ENCODE measurements at places on chromosomes 3 and 15.
A peak's percentile ranks its signal among the peaks of the same experiment; 100 is the strongest.

DNA sequence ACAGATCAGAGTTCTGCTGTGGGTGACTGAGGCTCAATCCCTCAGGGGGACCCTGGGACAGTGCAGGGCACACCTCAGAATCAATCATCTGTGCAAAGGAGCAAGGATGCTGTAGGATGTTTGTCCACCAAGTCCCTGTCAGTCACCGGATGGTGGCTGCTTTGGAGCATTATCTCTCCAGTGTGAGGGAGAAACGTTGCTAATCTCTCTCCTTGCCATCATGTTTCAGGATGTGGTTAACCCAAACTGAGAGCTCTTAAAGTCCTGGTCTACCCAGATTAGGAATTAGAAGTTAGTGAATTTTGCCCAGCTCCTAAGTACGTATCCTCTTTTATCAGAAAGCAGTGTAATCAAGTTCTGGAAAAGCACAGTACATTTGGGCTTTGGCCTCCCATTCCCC is 26.2 kb upstream of the LRRC3B start:
- DNase-seq, result no peak

DNA sequence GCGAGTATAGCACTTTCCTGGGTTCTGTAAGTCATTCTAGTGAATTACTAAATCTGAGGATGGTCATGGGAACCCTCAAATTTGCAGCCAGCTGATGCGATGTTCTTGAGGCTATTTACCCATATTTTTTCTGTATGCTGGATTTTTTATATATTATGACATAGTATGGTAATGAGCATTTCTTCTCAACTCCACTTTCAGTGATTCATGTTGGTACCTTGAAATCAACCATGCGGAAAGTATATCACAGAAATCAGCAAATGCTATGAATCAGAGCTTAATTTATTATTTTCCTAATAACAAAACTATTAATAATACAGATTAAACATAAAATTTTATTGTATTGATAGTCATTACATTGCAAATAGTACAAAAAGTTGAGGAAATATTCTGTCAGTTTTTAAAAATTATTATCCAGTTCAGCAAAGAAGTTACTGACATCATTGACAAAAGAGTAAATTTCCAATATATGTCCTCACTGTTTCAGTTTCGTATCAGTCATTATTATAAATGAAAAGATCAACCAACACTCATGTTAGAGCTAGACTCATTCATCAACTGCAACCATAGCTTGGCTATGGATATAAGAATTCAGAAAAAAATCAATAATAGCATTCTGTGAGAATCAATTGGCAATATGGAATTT is 164.3 kb upstream of the SETMAR start:
- no peak for DNase-seq

GRCh38 chr3:27659279-27660021 is 62.7 kb downstream of the EOMES start:
- peak; percentile 3 for DNase-seq

DNA sequence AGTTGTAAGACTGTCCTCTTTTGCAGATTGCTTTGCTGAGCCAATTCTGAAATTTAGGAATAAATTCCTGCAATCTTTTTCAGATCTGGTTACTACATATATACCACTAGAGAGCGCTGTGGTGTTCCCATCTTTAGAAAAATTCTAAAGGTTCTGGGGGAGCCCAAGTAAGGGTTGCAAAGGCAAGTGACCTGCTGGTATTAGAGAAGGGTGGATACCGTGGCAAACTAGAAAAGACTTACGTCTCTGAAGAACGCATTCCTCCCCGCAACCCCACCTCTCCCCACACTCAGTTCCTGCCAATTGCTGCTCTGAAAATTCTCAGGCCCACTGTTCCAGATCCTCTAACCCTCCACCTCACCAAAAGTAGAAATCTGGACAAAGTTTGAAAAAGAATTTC is 48.5 kb downstream of the EFHB start:
- no peak for DNase-seq

GRCh38 chr3:9441501-9442221 is 44.2 kb downstream of the SETD5 start:
- DNase-seq, result no peak

GRCh38 chr3:108131475-108132134 is 40.8 kb upstream of the CD47 start:
- DNase-seq, result no peak

DNA sequence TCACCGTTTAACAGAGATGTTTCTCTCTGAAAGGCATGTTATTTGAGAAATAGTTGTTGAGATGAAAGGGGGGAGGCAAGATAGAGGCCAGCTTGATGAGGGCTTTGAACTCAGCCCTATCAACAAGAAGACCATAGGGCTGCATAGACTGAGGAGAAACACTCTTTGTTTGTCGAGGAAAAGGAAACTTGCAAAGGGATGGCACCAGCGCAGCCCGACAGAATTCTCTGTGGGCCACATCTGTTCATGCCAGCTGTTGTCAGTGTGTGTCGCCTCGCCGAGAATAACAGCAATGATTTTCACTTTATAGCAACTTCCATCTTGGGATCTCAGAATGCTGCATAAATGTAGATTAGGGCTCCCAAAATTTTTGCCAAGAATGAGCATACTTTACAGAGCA is 478.3 kb upstream of the TPRG1 start:
- DNase-seq, result no peak

- no peak for DNase-seq
Measured at GRCh38 chr3:157531771-157532170, 28.6 kb upstream of the VEPH1 start.

GRCh38 chr3:134338516-134339261 is 35.6 kb downstream of the AMOTL2 start:
- DNase-seq, result no peak

DNA sequence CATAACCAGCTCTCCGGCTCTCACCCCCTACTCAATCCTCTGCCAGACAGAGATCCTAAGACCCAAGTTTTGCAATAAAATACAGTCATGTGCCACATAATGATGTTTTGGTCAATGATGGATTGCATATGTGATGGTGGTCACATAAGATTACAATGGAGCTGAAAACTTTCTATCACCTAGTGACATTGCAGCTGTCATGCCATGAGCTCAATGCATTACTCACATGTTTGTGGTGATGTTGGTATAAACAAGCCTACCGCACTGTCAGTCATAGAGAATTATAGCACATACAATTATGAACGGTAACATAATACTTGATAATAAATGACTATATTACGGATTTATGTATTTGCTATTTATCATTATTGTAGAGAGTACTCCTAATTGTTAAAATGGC is 26.9 kb upstream of the SAMMSON start:
- DNase-seq, result no peak

GRCh38 chr3:141440942-141441341 is 45.9 kb upstream of the RASA2 start:
- DNase-seq, result no peak

DNA sequence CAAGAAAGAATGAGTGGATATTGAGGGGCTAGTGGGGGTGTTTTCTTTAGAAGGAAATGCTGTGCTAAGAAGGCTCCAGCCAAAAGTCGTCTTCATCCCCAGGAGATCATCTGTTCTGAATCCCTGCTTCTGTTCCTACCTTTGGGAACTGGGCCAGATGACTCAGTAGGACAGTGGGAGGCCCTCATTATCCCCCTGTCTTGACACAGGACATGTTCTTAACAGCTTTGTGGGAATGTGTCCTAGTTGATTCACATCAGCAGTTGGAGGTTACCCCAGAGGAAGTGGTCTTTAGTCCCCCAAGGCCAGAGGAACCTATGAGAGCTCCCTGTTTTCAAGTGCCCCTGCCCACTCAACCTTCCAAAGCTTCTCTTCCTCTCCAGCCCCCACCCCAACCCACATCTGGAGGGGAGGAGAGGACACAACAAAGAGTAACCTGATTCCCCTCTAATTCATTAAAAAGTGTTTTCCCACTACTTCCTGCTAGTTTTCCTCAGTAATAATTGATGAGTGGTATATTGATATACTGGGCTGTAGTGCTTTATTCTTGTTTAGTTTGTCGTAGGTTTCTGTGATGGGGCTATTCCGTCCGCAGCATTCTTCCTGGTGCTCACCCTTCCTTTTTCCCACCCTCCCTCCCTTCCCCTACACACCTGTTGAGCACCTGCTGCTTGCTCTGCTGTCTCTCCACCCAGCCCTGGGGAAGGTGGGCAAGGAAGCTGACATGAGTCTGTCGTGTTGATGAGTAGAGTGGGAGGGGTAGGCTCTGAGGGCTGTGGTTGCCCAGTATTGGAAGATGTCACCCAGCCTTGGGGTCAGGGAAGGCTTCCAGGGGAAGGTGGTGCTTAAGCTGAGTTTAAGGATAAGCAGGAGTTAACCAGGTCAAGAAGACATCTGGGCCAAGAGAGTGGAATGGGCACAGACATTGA is 9.3 kb downstream of the PXYLP1 start:
- DNase-seq, result no peak

DNA sequence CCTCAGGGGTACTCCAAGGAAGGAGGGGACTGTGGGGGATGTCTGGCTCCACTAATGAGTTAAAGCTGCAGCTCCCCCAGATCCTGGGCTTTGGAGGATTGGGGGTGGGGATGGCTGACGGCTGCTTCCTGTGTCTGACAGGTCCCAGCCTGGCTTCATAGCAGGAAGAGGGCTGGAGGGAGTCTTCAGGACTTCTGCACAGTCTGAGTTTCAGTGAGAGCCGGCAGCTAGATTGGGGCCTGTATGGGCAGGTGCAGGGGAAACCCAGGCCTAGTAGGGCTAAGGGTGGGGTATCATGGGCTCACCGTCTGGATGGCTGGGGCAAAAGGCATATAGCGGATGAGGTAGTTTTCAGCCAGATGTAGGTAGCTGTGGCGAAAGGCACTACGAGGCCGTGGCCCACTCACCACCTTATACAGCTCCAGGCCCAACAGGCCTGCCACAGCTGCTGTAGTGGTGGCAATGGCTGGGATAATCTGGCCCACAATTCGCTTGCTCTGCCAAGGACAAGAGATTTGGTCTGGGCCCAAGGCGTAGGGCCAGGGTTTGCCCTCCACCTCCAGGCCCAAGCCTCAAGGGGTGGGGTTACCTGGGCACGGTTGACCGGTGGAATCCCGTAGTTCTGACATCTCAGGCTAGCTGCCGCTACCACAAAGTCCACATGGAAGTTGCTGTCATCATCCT is 4.5 kb downstream of the INKA1 start:
- DNase-seq, result no peak

DNA sequence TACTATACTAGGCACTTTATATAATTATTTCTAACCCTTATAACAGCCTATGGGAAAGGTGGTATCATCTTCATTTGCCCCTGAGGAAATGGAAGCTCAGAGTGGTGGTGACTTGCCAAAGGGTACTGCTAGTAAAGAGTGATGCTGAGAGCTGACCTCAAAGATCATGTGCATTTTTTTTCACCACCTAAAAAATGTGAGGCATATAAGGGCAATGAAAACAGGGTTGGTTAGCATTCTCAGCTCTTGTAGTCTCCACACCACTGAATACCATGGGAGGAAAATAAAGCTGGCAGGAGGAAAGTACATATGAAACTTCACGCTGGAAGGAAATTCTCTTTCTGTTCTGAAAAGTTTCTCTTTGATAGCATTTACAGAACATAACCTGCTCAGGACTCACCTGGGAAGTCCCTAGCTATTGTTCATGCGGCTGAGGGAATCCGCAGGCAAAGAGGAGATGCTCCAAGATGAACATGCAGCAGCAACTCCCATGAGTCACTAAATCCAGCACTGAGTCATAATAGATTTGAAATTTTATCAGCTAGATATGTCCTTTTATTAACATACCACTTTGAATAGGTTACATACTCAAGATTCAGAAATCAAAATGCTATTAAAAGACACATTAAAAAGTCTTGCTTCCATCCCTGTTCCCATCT is 17.3 kb downstream of the FAIM start:
- DNase-seq, result no peak

DNA sequence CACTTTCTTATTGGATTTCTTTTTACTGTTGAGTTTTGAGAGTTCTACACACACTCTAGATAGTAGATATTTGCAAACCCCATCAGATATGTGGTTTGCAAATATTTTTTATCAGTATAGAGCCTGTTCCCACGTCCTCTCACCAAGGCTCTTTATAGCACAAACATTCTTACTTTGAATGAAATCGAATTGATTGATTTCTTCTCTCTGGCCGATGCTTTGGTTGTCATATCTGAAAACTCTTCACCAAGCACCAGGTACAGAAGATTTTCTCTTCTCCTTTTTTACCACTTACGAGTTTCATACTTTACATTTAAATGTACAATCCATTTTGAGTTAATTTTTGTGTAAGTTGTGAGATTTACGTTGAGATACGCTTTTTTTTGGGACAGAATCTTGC is 163.4 kb downstream of the PTPRG start:
- no peak for DNase-seq

- DNase-seq, result no peak
Measured at GRCh38 chr15:22939051-22939450, 41.1 kb downstream of the CYFIP1 start.

DNA sequence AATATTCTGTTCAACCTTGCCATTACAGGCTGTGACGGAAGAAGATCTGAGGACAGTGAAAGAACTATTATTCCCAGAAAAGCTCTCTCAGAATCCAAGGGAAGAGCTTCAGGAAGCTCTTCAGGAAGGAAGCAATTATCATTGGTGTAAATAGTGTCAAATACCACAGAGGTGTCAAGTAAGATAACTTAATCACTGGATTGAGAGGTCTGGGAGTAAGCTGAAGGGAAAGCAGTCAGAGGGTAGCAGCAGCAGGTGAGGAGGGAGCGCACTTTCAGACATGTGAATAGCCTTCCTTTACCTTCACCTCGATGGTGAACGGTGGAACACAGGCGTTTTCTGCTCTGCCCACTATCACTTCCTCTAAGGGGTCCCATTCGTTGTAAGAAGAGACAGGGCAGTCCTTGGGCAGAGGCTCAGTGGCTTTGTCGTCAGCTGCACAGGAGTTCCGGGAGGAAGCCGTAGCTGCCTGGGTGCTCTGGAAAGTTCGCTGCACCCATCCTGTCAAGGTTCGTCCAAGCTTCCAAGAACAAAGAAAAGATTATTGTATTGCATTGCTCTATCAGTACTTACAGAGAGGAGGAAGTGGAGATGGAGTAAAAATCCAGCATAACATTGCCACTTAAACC is 1.9 kb downstream of the GATM start:
- no peak for DNase-seq

GRCh38 chr3:18556001-18556408 is 130.9 kb upstream of the SATB1 start:
- DNase-seq, result no peak

DNA sequence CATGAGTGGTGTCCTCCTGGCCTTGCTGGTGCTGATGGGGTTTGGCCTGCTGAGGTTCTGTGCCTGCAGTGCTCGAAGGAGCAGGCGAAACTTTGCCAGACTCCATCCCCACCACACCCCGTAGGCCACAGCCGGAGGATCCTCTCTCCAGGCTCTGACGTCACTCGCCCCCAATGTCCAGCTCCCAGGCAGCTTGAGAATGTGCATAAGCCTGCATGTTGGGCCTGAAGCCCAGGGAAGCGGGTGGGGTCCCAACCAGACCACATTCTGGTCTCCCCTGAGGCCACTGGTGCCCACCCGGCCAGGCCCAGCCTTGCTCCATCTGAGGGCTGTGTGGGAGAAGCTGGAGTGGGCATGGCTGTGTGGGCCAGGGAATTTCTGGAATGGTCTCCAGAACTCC is 109.8 kb downstream of the ASB7 start:
- DNase-seq, result no peak

DNA sequence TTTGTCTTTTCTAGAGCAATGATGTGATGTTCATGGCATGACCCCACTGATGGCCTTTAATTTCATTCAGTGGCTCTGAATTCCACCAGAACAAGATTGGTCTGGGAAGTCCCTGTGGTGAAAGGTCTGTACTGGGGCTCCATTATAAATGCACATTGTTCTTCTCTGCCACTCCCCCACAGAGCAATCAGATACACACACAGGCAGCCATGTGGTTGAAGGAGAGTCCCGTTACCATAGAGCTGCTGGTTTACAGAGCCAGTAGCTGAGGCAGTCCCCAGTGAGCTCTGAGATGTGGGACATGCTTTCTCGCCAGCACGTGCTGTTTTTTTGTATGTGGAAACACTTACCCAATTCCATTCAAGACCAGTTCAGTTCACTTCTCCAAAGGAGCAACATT is 172.7 kb upstream of the TRIM42 start:
- DNase-seq, result no peak
